ENCODE measurements at places on chromosomes 7 and 10. TPM values are rescaled to one million over a fixed set of nuclear protein-coding genes. Genes with fewer than 3 reads are reported as not detected.

Gene BMPER
- polyA plus RNA-seq: 38.7 TPM

Gene SMIM30
- polyA plus RNA-seq: 69.4 TPM

Gene GTPBP4
- polyA plus RNA-seq: 55.7 TPM

DNA sequence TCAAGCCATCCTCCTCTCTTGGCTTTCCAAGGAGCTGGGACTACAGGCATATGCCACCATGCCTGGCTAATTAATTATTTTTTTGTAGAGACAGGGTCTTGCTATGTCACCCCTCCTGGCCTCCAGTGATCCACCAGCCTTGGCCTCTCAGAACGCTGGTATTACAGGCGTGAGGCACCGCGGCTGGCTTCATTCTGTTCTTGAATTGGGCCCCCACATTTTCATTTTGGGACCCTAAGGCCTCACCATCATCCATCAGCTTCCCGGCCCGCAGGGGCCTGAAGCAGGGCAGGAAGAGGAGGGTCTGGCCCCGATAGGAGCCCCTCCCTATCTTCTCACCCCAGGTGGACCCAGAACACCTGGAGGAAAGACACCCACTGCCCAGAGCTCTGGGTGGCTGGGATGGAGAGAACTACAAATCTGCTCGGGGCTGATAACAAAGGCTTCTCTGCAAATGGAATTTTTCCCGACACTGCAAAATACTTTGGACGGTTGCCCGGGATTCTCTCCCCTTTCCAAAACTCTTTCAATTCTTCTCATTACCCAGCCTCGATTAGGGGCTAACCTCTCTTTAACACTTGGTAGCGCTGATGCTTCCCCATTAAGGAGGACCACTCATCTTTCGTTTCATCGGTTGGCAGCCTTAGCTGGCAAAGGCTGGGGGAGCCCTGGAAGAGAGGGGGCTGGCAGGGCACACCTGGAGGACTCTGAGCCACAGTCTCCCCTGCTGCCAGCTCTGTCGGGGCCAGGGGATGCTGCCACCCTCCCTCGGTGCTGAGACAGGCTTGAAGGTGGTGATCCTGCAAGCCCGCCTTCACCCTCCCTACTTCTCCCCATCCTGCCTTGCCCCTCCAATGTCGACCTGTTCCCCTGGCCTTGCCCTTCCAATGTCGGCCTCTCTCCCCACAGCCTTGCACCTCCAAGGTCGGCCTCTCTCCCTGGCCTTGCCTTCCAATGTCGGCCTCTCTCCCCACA lies 81.0 kb upstream of the GNA12 start:
- DNase-seq: peak; percentile 26

DNA sequence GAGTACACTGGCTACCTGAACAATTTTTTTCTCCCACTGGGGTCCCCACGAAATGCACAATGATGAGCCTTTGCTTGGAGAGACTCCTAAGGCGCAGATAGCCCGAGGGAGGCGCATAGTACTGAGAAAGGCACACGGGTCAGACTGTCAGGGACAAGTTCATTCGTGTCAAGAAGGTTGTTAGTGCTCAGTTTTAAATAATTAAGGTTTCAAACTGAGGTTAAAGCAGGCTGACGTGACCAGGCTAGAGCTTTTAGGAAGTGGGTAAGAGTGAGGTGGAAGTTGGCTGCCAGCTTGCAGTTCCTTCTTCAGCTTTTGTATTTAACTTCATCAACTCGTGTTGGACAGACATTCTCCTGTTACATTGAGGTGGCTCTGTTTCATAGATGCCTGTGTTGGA lies 31.6 kb downstream of the RBM33 start:
- no peak for DNase-seq

- no peak for DNase-seq
These were observed 79.2 kb downstream of the PHTF2 start for GRCh38 chr7:77877791-77878190.

Data from right lung (tissue), 10 donors.